Activated CD8-positive, alpha-beta memory T cell treated with anti-CD3 and anti-CD28 coated beads for 4 hours (primary cell): ENCODE measurements at places on chromosomes 6 and 20.
A peak's percentile ranks its signal among the peaks of the same experiment; 100 is the strongest.

DNA sequence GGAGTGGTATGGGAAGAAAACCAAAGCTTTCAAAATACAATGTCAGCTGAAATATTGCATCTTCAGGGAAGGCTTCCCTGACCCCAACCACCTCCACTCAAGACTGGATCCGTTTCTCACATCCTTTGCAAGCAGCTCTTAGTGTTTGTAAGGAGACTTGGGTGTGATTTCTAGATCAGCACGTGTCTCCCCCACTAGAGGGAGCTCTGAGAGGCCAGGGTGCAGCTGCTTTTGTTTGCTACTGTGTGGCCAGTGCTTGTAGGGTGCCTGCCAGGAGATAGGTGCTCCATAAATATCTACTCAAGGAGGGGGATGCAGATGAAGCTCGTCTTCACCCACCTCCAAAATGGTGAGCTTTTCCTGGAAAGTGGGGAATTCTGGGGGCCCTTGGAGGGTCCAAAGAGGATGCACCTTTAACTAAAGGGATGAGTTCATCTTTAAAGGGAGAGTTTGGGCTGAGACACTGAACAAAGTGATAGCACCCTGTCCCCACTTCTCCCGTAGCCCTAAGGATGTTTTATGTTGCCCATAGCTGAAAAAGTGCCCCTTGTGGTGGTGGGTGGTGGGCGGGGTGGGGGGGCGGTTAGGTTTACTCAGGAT, 52.6 kb upstream of the MAFB start:
- DNase-seq: peak; percentile 5

GRCh38 chr6:124445581-124445980, 516.7 kb upstream of the RNF217 start:
- no peak for DNase-seq

GRCh38 chr20:48724382-48724781, 103.4 kb downstream of the PREX1 start:
- no peak for DNase-seq

DNA sequence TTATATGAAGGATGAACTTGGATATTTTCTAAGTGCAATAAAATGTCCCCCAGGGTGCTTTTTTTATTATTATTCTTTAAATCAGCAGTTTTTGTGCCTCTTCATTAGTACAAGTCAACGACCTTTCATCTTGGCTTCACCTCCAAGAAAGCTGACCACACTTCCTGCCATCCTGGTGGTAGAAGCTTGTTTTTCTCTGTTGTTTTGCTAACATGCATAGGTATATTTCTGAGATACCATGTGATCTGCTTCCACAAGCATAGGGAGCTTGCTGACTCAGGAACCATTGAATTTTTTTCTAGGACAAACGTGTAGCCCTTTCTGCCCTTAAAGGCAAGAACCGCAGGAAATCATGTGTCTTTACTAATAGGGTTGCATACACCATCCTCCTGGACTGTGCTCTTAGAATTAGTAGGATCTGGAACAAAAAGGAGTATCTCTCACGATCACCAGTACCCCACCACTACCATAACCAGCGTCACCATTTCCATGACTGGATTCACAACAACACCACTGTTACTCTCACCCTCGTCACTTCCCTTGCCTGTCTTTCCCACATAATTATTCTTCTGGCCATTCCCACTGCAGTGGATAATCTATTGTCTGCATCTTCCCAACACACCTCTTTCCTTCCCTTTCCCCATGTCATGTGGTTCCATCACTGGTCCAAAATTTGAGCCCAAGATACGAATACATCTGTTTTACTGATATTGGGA, 207.1 kb downstream of the MAFB start:
- DNase-seq: no peak

GRCh38 chr20:14948416-14948815, 611.0 kb upstream of the FLRT3 start:
- no peak for DNase-seq

- no peak for DNase-seq
These were observed 628 bp upstream of the CHRNA4 start for GRCh38 chr20:63361519-63362435.

DNA sequence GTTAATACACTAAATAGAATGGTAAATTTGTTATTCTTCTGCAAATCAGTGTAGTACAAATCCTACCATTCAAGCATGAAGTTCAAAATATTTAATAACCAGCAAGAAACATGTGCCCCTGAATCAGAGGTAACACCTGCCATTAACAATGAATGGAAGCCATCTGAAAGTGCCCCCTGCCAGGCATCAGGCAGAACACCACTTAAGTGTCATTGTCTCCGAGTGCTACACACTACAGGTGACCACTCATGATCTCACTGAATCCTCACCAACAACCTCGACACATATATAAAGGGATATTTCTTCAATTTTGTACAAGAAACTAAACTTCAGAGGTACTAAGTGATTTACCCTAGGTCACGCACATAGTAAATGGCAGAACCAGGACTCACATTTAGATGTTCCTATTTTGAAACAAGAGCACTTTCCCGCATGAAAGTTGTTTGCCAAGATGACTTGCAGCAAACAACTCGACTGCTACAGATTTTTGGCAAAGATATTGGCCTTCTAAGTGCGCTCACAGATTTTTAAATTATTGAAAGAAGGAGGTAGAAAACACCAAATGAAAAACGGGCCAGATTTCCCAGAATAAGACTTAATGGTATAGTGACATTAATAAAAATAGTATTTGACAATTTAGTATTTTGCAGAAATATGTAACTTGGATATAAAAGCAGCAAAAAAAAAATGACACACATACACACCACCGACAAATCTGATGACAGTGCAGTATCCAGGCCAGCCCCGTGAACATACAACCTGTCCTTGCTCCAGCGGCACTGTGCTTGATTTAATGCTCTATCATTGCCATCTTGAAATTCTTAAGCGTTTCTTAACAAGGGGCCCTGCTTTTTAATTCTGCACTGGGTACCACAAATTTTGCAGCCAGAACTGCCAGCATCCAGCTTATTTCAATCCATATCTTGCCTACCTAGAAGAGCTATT, 274.5 kb downstream of the ALDH8A1 start:
- no peak for DNase-seq

GRCh38 chr20:62876902-62877816, 15.5 kb upstream of the TCFL5 start:
- DNase-seq: no peak
